Activated T-cell treated with anti-CD3 and anti-CD28 coated beads for 1 hour (primary cell): ENCODE measurements at places on chromosomes 13 and 19.

GRCh38 chr13:97335488-97336134 lies 98.4 kb upstream of the RAP2A start:
- no peak for DNase-seq

GRCh38 chr19:1514986-1515721 lies 2.3 kb upstream of the ADAMTSL5 start:
- DNase-seq, result no peak

DNA sequence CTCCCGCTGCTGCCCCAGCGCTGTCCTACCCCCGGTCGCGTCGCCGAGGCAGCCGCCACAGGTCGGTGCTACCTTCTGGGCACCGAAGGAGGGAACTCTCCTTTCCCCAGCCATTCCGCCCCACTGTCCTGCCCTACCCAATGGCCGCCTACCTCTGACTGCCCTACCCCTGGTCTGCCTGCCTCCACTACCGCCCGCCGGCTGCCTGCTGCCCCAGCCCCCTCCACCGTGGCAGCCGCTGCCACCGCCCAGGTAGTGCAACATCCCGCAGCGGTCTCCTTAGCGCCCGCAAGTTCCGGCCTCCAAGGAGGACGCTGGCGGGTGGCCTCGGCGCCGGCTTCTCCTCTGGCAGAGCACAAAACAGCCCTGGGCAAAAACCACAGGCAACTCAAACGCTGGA lies 1303.1 kb downstream of the UQCRFS1 start:
- no peak for DNase-seq

GRCh38 chr13:51827254-51827653 lies 17.7 kb downstream of the TMEM272 start:
- no peak for DNase-seq

DNA sequence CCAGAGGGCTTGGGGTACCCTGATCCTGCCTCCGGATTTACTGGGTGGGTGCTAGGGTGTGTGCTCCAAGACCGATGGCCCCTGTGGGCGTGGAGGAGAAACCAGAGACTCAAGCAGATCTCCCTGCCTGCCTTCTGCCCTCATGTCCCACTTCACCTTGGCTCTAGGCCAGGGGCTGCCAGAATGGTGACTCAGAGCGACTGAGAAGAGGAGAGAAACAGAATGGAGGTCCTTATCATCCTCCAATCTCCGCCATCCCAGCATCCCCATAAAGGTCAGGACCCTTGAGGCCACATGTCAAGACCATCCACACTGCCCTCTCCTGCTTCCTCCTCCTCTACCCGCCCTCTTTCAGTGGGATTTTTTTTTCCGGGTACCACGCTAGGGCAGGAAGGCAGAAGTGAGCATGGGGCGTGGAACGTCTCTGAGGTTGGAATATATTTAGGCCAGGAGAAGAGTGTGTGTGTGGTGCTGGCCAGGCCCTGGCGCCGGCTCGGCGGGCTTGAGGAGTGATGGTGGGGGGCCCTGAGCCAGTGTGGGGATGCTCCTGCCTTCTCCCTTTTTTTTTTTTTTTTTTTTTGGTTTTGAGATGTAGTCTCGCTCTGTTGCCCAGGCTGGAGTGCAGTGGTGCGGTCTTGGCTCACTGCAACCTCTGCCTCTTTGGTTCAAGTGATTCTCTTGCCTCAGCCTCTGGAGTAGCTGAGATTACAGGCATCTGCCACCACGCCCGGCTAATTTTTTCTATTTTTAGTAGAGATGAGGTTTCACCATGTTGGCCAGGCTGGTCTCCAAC lies 22.3 kb downstream of the IER2 start:
- DNase-seq, result peak; percentile 77

- no peak for DNase-seq
These were observed 42.4 kb downstream of the ADGRE3 start for GRCh38 chr19:14632286-14632685.

DNA sequence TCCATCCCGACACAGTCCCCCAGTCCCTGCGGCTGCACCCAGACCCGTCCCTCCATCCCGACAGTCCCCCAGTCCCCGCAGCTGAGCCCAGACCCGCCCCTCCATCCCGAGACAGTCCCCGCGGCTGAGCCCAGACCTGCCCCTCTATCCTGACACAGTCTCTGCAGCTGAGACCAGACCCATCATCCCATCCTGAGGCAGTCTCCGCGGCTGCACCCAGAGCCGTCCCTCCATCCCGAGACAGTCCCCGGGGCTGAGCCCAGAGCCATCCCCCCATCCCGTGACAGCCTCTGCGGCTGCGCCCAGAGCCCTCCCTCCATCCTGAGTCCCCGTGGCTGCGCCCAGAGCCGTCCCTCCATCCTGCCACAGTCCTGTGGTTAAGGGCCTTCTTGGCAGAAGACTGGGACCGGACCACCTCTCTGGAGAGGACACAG lies 28.8 kb upstream of the TMEM255B start:
- DNase-seq, result no peak

GRCh38 chr13:35309706-35310105 lies 166.8 kb downstream of the MAB21L1 start:
- no peak for DNase-seq

GRCh38 chr13:57666131-57666953 lies 34.8 kb downstream of the PCDH17 start:
- no peak for DNase-seq

- DNase-seq, result no peak
These were observed 47.4 kb downstream of the COG3 start for GRCh38 chr13:45512098-45512496.
